ENCODE measurements at places on chromosomes 5 and 9. TPM values are rescaled to one million over a fixed set of nuclear protein-coding genes. Genes with fewer than 3 reads are reported as not detected.
A peak's percentile ranks its signal among the peaks of the same experiment; 100 is the strongest.

DNA sequence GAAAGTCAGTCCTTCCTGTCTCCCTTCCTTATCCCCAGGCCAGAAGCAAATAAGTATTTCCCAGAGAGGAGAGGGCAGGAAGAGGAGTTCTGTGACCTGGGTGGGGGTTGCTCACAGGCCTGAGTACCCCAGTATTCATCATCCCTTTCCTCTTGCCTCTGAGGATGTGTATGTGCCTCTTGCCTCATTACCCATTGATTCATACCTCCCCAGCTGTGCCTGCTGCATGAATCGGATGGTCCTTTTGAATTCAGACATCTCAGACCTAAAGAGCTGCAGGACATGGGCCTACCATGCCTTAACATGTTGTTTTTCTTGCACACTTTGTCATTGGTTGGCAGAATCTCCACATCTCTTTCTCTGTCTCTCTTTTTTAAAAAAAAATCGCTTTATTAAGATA lies 112.8 kb upstream of the SHB start:
- no peak overlapping the region for H3K27ac ChIP-seq
- DNase-seq = no peak
- no peak overlapping the region for H3K4me3 ChIP-seq
- H3K4me1 ChIP-seq = no peaks in the 10 kb centered on the region

GRCh38 chr9:127089631-127090081 lies 32.8 kb downstream of the ANGPTL2 start:
- H3K27ac ChIP-seq = no peak overlapping the region
- no peaks in the 10 kb centered on the region for H3K36me3 ChIP-seq
- no peaks in the 10 kb centered on the region for H3K27me3 ChIP-seq
- peaks cover 2% of the 10 kb centered on the region for H3K4me1 ChIP-seq

DNA sequence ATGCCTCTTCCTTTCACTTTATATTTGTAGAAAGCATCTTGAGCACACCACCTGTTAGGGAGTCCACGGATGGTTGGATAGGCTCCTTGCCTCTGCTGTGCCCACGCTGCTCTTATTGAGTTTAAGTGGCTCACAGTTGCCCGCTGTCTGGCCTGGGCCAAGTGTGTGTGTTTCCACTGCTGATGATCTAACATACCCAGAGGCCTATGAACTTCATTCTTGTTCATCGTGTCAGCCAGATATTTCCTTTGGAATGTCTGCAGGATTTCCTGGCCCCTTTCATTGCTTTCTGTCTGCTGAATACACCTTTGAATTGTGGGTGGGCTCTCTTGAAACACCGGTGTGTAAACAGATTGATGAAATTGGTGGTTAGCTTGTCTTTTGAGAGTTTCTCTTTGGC lies 46.6 kb downstream of the MVB12B start:
- peak overlapping the region; percentile 86 for H3K27ac ChIP-seq
- H3K4me1 ChIP-seq = peaks cover 81% of the 10 kb centered on the region
- no peak overlapping the region for H3K4me3 ChIP-seq

DNA sequence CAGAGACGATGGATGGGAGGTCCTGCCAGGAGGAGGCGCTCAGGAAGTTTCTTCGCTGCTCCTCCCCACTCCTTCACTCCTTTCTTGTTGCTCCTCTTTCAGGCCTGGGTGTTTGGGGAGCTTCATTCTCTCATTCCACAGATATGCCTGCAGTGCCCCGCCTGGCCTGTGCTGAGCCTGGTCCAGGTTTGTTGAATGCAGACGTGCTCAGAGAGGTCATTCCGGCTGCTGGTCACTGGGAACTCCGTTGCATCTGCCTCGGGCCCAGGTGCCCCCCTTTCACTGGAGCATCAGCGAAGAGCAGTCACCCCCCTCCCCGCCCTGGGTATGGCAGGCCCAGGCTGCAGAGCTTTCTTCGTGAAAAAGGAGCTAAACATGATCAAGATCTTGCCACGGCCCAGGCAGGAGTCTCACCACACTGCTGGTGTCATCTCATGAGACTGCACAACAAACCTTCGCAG lies 15.5 kb downstream of the SURF6 start:
- H3K27me3 ChIP-seq = 0 out of 3 replicates have a peak, but pooled peaks cover 2% of the 10 kb centered on the region
- no peak for DNase-seq
- no peaks in the 10 kb centered on the region for H3K36me3 ChIP-seq
- H3K4me3 ChIP-seq = no peak overlapping the region
- no peak overlapping the region for H3K27ac ChIP-seq

The TIMD4 gene
- polyA plus RNA-seq = 0.71 TPM

The ASPN gene
- not detected for polyA plus RNA-seq
